Activated CD4-positive, alpha-beta T cell treated with anti-CD3 and anti-CD28 coated beads for 1 hour (primary cell): ENCODE measurements at places on chromosomes 2 and 18.

GRCh38 chr2:102112692-102113665 is 29.6 kb upstream of the IL1R1 start:
- no peak for DNase-seq

DNA sequence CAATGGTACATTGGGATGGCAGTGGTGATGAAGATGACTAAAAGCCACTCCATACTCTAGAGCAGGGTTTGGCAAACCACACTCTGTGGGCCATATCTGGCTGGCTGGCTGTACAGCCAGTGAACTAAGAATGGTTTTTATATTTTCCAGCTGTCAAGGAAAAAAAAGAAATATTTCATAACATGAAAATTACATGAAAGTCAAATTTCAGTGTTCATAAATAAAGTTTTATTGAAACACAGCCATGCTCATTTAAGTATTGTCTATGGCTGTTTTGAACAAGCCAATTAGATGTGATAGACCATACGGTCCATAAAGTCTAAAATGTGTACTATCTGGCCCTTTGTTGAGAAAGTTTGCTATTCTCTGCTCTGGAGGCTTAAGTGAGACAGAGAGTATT is 1.5 kb downstream of the TTC21B start:
- no peak for DNase-seq

DNA sequence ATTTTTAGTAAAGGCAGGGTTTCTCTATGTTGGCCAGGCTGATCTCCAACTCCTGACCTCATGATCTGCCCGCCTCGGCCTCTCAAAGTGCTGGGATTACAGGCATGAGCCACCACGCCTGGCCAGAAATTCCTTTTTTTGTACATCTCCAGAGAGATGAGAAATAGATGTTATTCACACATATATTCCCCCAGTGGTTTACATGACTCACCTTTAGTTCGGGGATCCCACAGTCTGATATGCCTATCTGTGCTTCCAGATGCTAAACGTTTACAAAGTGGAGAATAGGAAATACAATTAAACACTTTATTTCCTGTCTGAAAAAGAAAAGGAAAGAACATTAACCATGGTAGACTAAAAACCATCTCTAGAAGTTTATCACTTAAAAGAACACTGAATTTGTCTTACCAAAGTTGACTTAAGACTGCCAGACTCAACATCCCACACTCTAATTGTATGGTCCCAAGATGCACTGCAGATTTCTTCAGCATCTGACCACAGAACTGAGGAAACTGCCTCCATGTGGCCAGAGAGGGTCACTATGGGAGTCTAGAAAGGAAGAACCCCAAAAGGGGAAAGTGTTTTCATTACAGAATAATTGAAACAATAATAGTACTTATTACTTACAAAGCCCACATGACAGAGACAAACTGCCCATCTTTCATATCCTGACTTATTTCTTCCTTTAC is 12.6 kb upstream of the ICA1L start:
- DNase-seq: no peak

GRCh38 chr2:45739796-45740485 is 88.5 kb downstream of the PRKCE start:
- DNase-seq: no peak

GRCh38 chr18:44079606-44080005 is 601.1 kb upstream of the SETBP1 start:
- no peak for DNase-seq

- no peak for DNase-seq
These were observed 99.5 kb upstream of the ITGB6 start for GRCh38 chr2:160299540-160299939.

GRCh38 chr18:4847056-4847455 is 350.0 kb downstream of the AKAIN1 start:
- DNase-seq: no peak

- DNase-seq: no peak
These were observed 9.7 kb downstream of the RPS7 start for GRCh38 chr2:3584608-3585260.

- no peak for DNase-seq
These were observed 74.3 kb downstream of the ICOS start for GRCh38 chr2:204010628-204011560.

- no peak for DNase-seq
These were observed 690 bp downstream of the SDC1 start for GRCh38 chr2:20224164-20224715.

- DNase-seq: no peak
These were observed 135.7 kb downstream of the MAIP1 start for GRCh38 chr2:200091126-200091525.

DNA sequence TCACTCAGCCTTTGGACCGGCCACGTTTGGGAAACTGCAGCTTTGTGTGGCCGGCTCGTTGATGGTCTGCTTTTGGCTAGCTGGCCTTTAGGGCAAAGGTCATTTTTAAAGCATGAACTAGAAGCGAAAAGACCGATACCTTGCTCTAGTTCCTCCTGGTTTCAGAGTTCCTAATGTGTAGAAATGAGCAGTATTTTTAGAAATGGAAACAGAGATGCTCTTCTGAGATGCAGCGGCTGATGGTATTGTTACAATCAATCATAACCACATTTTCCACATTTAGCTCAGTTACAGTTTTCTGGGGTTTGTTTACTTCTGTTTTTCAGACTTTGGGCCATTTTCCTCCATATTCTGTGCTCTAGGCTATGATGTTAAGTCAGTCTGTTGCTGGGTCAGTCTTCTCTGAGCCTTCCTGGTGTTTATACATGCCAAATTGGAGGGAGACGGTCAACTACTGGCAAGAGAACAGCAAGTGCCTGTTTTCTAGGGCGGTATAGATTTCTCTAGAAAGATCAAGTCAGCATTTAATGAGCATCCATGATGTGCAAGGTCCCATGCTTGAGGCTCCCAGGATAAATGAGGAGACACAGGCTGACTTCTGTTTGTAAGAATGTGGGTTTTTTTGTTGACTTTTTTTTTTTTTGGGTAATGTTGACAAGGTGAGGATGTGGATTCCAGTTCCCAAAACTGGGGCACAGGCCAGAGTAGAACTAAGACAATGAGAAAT is 28.0 kb downstream of the RNF144A start:
- DNase-seq: no peak

GRCh38 chr2:8502316-8502715 is 179.5 kb upstream of the ID2 start:
- no peak for DNase-seq

GRCh38 chr2:13089971-13090370 is 373.2 kb downstream of the TRIB2 start:
- DNase-seq: no peak

DNA sequence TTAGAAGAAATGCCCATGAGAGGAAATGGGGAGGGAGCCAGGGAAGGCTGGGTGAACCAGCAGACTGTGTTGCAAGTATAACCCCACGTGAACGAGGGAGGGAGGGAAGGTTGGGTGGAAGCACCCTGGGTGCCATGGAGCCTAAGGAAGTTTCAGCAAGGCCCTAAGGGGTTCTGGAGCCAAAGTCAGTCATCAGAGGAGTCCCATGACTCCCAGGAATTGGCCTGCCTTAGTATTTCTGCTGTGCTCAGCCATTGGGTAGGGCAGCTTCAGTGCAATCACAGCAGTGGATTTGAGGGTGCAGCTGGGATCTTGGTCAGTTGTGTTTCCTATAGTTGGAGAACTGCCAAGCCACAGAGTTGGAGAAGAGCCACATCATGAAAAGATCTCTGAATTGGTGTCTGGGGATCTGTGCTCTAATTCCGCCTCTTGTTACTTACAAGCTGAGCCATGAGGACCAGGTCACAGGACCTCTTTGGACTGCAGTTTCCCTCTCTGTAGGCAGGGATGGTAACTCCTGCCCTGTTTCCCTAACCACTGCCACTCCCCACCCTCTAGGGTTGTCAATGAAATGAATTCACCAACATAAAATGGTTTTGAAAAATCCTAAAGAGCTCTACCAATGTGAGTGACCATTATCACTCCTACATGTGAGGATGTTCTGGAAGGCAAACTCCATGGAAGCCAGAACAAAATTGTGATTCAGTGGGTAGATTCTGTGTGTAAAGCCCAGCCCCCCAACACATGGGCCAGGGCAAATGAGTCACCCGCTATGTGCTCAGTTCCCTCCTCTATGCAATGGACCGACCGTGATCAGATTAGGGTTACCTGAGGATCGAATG is 108.9 kb downstream of the CLIP4 start:
- no peak for DNase-seq

DNA sequence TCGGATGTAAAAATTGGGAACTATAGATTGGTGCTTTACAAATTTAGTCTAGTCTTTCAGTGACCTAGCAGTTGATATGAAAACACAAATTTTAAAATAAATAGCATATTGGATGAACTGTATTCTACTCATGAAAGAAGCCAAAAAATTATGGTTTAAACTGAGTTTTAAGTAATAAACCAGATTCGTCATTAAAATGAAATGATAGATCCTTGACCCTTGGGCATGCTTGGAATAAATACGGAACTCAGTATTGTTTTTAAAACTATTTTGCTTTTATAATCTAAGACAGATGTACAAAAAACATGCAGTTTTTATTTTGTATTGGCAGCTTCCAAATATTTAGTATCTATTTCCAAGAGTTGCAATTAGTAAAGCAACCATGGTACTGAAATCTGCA is 34.6 kb upstream of the TBR1 start:
- DNase-seq: no peak

- DNase-seq: no peak
These were observed 47.4 kb downstream of the FSIP2 start for GRCh38 chr2:185785851-185786473.

GRCh38 chr2:104889291-104889959 is 35.5 kb downstream of the POU3F3 start:
- no peak for DNase-seq

DNA sequence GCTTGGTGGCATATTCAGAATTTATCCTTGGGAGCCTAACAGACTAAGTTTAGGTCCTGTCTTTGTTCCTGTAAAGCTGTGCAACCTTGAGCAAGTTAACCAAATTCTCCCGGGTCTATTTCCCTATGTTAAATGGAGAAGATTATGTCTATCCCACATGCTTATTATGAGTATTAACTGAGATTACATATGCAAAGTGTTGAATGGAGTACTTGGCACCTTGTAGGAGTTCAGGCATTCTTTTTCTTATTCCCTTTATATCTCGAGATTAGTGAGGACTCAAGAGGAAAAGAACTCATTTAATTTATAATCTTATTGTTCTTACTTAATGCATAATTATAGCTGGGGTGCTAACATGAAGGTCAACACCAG is 184.6 kb downstream of the FMNL2 start:
- DNase-seq: no peak

DNA sequence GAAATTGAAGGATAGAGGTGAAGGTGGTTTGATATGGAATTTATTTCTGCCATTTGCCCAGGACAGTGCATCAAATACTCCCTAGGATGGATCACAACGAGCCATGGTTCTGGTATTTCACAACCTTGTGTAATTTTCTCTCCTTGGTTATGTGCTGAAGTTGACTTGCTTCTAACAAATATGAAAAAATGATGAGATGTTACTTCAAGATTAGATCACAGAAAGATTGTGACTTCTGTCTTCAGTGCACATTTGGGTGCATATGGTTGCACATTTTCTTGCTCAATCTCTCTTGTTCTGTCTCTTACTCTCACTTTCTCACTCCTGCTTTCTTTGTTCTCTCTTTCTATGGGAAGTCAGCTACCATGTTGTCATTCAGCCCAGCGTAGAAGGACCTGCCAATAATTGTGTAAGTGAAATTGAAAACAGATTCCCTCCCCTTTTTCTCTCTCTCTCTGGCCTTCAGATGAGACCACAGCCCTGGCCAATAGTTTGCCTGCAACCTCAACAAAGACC is 104.6 kb upstream of the RMDN2 start:
- DNase-seq: no peak

GRCh38 chr18:3692113-3692621 is 242.2 kb downstream of the TGIF1 start:
- no peak for DNase-seq

GRCh38 chr2:43008388-43008787 is 216.0 kb upstream of the HAAO start:
- DNase-seq: no peak

DNA sequence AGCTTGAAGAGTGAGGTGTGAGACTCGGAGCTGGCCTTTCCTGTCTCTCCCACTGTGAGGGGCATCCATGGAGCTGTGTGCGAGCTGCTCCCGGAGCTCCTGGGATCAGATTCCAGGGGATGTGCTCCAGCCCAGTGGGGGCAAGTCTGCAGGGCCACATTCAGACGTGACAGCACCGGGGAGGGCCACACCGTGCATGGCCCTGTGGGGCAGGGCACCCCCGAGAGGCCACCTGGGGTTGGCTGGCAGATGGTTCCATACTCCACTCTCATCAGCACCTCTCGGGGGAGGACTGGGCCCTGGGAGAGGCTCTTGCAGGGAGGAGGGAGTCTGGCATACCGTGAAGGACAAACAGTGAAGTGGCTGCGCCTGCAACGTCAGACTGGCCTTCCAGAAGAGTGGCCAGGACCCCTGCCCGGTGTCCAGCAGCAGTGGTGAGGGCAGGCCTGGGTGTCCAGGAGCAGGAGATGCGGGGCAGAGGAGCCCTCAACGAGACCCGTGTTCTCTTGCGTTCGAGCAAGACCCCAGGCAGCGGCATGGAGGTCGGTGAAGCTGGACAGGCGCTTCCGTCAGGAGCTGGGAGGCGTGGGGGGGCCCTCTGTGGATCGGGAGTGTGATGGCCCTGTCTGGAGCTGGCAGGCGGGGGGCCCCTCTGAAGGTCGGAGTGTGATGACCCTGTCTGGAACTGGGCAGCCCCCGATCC is 84.3 kb downstream of the ASB1 start:
- DNase-seq: no peak

- DNase-seq: no peak
These were observed 146.9 kb upstream of the STON1 start for GRCh38 chr2:48383036-48383435.

DNA sequence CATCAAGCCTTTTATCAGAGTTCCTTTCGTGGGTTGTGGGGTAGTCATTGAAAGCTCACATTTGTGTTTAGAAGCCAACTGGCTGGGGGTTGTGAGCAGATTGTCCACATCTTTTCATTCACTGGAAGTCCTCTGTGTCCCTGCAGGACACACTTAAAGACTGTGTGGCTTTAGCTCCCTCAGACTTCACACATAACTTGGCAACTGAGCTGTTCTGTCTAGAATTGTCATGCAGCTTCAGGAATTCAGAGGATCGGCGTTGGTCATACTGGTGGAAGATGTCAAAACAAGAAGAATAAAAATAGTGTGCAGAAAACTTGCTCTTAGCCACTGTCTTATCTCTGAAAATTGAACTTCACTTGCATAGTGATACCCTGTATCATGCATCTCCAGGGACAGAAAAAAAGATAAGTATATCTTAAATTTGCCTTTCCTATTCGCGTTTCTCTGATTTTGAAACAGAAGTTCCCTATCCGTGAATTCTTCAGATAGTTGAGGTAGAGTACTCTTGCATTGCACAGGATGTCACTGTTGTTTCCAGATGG is 49.6 kb downstream of the TRAPPC12 start:
- DNase-seq: no peak

DNA sequence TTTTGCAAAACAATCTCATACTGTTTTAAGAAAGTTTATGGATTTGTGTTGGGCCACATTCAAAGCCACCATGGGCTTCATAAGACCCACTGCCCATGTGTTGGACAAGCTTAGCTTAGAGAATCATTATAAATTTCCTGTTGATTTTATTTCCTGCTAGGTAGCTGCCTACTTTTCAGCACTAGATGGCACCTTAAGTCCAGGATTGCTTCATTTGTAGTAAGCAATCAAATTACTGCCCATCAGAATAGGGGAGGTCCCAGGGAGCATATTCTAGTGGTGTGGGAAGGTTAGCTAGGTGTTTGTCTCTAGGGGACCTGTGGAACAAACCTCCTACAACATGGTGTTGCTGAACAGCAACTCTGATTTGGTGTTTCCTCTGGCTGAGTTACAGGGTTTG is 11.0 kb upstream of the DCDC2C start:
- DNase-seq: no peak
